ENCODE measurements at places on chromosomes 2 and 18.

DNA sequence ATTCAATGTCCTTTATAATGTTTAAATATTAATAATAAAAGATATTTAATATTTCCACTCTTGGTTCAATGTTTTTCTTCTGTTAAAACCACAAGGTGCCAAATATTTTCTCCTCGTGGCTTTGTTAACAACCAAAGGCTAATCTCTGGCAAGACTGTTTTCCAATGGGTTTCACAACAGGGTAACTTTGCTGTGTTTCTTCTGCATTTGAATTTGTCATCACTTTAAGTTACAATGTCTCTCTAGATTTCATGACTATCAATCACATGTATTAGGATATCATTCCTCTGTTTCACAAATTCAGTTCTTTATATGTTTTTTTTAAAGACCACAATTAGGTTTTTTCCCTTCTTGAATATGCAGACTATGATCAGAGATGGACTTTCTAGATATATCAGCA is 469.8 kb upstream of the ACVR2A start:
- no peak for DNase-seq

GRCh38 chr2:146024212-146024743 is 1504.4 kb upstream of the ZEB2 start:
- DNase-seq: no peak

- no peak for DNase-seq
Observed at GRCh38 chr2:108936076-108936864, 52.8 kb downstream of the EDAR start.

- DNase-seq: no peak
Observed at GRCh38 chr2:16196687-16197503, 256.5 kb downstream of the MYCN start.

GRCh38 chr18:75638776-75639471 is 211.4 kb upstream of the SMIM21 start:
- no peak for DNase-seq

GRCh38 chr2:128454980-128455720 is 136.5 kb upstream of the HS6ST1 start:
- DNase-seq: no peak

GRCh38 chr2:72026819-72027425 is 120.7 kb downstream of the CYP26B1 start:
- DNase-seq: no peak

- no peak for DNase-seq
Observed at GRCh38 chr2:102668171-102668570, 48.8 kb downstream of the SLC9A2 start.

GRCh38 chr2:41763141-41763540 is 284.7 kb upstream of the PKDCC start:
- no peak for DNase-seq

GRCh38 chr2:128720080-128721022 is 401.7 kb upstream of the HS6ST1 start:
- DNase-seq: no peak

DNA sequence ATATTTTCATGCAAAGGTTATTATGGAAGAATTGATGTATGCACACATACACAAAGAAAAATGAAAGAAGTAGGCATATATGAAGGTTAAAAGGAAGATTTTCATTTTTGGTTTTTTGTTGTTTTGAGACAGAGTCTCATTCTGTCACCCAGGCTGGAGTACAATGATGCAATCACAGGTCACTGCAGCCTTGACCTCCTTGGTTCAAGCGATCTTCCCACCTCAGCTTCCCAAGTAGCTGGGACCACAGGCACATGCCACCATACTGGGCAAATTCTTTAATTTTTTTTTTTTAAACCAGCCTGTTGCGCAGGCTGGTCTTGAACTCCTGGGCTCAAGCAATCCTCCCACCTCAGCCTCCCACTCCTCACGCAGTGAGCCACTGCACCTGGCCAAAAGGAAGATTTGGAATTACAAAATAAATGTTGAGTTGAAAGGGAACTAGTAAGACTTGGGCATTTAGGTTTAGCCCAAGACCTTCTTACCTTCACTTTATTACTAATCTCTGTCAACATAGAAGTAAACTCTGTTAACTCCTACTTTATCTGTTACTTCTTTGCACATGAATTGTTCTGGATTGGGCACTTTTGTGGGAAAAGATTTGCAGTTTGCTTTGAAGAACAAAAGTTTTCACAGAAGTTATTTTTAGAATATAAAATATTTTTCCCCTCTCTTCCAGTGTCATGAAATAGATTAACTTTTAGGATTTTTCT is 31.7 kb upstream of the NBEAL1 start:
- no peak for DNase-seq

GRCh38 chr2:209936106-209936666 is 66.3 kb upstream of the RPE start:
- no peak for DNase-seq

GRCh38 chr18:48993586-48993985 is 42.8 kb upstream of the SMAD7 start:
- no peak for DNase-seq

GRCh38 chr2:232457121-232458011 is 1.4 kb downstream of the ALPI start:
- no peak for DNase-seq

GRCh38 chr18:68147728-68148127 is 567.2 kb downstream of the TMX3 start:
- DNase-seq: no peak

GRCh38 chr2:27960237-27960912 is 69.8 kb downstream of the BABAM2 start:
- no peak for DNase-seq

DNA sequence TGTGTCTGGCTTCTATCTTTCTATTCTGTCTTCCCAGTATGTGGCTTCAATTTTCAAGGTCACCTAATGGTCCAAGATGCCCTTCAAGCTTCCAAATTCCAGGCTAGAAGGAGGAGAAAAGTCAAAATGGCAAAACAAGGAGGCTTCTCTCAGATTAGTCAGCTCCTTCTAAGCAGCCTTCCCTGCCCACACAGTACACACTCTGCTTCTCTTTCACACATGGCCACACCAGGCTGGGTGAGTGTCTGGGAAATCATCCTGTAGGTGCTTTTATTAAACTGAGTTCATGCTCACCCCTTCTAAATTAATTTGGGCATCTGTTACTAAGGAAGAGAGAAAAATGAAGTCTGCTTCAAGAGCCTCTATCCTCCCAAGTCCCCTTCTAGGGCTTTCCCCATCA is 277.2 kb upstream of the MGAT5 start:
- DNase-seq: no peak

DNA sequence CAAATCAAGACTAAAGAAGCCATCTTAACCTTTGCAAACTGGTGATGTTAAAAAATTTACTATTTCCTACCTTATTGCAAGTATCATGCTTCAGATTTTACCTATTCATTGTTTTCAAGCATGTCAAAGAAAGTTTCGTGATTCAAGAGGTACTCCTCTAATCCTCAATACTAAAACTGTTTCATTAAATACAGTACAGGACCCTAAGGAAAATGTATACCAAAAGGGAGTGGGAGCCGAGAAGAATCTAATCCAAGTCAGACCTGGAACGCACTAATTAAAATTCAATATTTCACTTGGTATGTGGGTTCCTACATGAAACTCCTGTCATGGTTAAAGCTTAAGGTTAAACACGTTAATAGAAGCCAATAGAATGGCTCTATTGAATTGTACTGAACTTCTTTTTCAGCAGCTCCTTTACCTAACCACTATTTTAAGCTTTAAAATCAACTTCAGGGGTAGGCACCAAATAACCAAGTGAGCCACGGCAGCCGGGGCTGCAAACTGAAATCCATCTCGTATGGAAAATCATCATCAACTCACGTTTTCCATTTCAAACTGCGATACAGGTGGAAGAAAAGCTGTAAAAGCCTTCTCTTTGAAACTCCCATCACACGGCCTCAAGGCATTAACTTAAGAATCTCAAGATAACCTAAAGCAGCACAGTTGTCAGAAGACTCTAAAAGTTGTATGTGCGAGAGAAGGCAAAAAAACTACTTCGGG is 188.8 kb downstream of the ZEB2 start:
- no peak for DNase-seq

Measured in stimulated activated CD4-positive, alpha-beta T cell treated with anti-CD3 and anti-CD28 coated beads, Interleukin-12 subunit alpha, Interleukin-12 subunit beta, amount 100 ng/mL, for 24 hours (primary cell).